NCI-H2081 (cell line): ENCODE measurements at places on chromosomes 6 and 20.

GRCh38 chr20:18921291-18921690, 107.7 kb downstream of the SCP2D1 start:
- DNase-seq = no peak

DNA sequence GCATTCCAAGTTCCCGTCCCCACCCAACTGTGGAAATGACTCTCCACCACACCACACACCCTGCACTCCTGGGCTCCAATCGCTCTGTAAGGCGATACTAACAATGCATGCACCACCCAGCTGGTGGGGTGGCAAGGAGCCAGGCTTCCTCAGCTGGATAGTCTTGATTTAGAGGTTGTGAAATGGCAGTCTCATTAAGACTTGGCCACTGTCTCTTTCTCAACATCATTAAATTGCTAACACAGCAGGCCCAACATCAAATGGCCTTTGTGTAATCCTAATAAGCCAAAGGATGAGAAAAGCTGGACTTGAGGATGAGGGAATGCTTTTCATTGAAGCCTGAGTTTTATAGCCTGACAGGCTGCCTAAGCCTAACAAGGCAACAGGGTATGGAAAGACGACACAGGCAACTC, 223.7 kb downstream of the GMDS start:
- peak; percentile 91 for DNase-seq

DNA sequence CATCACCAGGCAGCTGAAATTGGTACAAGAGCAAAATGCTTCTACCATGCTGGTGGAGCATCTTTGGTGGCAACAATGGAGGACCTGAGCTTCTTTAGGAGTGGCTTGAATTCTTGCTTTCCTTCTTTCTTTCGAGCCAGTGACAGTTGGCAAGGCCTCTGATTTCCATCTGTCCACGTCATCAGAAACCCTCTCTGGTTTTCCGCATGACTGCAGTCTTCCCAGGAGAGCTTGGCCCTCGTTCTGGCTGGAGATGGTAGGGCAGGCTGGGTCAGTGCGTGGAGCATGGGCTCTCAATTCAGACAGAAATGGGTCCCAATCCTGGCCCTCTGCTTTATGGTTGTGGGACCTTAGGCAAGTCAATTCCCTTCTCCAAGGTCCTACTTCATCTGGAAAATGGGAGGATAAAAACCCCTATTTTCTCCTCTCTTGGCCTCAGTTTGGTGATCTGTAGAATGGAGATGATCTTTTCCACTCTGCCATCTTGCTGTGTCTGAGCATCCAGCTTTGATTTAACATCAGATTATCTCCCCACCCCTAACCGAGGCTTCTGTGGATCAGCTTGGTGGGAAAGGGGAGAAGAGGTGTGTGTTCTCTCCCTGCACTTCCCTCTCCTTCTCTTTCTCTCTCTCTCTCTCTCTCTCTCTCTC, 3.6 kb upstream of the BPIFB1 start:
- DNase-seq = no peak

DNA sequence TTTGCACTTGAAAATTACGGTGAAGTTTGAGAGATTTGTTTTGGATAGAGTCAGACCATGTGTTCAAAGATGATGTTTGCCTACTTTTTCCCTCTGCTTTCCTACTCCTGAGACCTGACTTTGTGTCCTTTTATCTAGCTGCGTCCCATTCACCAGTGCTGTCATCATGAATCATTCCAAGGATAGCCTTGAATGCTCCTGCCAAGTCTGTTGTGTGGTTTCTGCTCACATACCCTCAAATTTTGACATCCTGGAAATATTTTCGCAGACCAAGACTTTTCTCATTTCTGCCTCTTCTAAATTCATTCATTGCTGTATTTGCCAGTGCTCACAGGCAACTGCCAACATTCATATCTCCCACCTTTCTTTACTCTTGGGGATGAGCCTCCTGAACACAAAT, 175.9 kb upstream of the SCGN start:
- DNase-seq = no peak

GRCh38 chr6:83824831-83825230, 28.3 kb upstream of the RIPPLY2 start:
- DNase-seq = no peak

GRCh38 chr6:52877168-52877567, 32.3 kb downstream of the GSTA3 start:
- no peak for DNase-seq
